DMS 273 treated with DMSO at 0.1 percent for 48 hours (cell line): ENCODE measurements at places on chromosomes 11 and 22.

GRCh38 chr11:10480026-10480425 lies 25.0 kb downstream of the AMPD3 start:
- no peak for DNase-seq

- DNase-seq = no peak
Measured at GRCh38 chr22:26806445-26807175, 149.2 kb downstream of the MIAT start.

DNA sequence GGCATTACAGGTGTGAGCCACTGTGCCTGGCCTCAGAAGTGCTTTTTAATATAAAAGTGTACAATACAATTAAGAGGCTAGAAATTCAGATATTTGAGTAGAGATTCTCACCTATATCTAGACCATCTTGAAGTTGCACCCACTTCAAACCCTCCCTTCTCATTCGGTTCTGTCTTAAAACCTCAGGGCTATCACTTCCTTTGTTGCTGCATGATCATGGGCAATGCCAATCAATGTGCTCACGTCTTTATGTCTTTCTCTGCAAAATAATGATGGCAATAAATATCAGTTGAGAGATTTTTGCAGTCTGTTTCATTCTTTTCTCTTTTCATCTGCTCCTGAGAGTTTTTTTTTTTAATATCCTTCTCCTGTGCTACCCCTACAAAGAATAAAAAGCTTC lies 9.3 kb upstream of the NUP160 start:
- DNase-seq = no peak

GRCh38 chr22:39777716-39778454 lies 115.7 kb downstream of the ENTHD1 start:
- no peak for DNase-seq

DNA sequence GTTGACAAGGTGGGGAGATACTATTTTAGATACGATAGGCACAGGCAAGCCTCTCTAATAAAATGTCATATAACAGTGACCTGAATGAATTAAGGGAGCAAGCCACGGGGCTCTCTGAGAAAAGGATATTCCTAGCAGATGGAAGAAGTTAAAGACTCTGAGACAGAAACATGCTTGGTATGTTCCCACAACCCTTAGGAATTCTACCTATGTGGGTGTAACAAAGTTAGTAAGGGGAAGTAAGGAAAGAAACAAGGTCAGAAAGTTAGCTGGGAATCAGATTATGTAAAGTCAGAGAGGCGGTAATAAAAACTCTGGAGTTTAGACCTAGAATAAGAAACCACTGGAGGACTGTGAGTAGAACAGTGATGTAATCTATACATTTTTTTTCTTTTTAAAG lies 59.7 kb upstream of the GDPD4 start:
- DNase-seq = no peak

DNA sequence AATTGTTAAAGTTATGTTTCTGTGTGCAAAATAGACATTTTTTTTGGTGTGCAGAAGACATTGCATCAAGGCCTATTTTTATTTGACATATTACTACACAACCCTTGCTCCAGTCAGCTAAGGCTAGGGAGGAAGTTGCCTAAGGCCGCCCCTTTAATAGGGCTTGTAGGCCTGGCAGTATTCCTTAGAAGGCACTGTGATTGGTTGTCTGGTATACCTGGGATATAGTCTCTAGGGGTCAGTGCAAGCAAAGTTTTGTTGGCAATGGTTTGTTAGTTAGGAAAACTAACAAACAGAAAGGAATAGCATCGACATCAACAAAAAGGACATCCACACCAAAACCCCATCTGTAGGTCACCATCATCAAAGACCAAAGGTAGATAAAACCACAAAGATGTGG lies 16.9 kb downstream of the CCDC15 start:
- DNase-seq = no peak

GRCh38 chr11:43690929-43691725 lies 10.6 kb downstream of the HSD17B12 start:
- DNase-seq = no peak

DNA sequence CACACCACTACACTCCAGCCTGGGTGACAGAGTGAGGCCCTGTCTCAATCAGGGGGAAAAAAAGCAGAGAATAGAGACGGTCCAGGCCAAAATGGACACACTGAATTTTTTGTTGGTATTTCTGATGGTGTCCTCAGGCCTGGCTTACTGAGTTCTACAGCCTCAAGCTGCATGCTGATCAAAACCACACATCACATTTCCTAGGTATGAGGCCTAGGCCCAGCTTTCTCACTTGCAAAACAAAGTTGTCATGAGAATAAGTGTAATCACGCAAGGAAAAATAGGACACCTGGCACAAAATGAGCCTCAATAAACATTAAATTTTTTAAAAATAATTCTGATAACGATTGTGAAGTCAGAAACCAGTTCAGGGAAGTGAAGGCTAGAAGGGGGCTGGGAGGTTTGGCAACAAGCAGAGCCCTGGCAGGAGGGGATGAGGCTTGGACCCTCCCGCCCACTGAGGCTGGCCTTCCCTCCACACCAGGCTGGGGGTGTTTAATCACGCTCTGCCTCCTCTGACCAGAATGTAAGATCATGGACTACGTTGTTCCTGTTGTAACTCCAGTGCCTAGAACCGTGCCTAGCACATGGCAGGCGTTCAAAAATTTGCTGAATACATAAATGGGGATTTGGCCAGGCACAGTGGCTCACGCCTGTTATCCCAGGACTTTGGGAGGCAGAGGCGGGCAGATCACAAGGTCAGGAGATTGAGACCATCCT lies 18.1 kb downstream of the PACSIN2 start:
- no peak for DNase-seq

GRCh38 chr11:62567018-62567633 lies 6.6 kb downstream of the EEF1G start:
- DNase-seq = no peak

- DNase-seq = no peak
Measured at GRCh38 chr11:97570636-97571035, 1180.8 kb downstream of the JRKL start.
